Activated CD4-positive, alpha-beta T cell treated with anti-CD3 and anti-CD28 coated beads for 4 hours (primary cell): ENCODE measurements at places on chromosomes 1 and 21.

GRCh38 chr1:162681122-162681436 lies 48.8 kb downstream of the DDR2 start:
- no peak for DNase-seq

DNA sequence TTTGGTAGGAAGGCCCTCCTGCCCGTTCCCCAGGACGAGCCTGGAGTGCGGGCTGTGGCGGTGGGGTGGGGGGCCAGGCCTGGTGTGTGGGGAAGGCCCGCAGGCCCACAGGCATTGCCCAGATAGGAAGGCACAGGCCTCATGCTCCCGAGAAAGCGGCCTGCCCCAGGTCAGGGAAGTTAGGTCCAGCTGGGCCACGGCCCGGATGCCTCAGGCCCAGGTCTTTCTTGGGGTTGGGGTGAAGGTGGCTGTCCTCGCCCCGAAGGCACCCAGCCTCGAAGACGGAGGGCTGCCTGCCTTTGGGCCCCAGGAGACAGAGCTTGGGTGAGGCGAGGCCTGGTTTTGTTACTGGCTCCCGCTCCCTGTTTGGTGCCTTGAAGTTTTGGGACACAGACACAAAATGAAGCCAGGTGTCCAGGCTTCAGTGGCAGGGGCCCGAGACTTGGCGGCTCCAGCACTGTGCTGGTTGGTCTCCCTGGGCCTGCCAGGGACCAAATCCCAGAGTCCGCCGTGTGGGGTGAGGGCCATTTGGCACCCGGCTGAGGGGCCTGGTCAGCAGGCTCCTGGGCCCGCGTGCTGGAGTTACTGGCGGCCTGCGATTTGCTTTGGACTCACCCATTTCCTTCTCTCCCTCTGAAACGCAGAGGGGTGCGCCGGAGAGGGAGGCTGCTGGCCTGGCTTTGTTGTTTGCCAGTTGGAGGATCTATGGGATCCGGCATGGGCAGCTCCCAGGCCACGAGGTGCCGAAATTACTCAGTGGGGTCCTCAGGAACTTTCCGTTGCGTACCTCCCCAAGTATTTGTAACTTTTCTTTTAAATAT lies 2.0 kb downstream of the SKI start:
- no peak for DNase-seq

DNA sequence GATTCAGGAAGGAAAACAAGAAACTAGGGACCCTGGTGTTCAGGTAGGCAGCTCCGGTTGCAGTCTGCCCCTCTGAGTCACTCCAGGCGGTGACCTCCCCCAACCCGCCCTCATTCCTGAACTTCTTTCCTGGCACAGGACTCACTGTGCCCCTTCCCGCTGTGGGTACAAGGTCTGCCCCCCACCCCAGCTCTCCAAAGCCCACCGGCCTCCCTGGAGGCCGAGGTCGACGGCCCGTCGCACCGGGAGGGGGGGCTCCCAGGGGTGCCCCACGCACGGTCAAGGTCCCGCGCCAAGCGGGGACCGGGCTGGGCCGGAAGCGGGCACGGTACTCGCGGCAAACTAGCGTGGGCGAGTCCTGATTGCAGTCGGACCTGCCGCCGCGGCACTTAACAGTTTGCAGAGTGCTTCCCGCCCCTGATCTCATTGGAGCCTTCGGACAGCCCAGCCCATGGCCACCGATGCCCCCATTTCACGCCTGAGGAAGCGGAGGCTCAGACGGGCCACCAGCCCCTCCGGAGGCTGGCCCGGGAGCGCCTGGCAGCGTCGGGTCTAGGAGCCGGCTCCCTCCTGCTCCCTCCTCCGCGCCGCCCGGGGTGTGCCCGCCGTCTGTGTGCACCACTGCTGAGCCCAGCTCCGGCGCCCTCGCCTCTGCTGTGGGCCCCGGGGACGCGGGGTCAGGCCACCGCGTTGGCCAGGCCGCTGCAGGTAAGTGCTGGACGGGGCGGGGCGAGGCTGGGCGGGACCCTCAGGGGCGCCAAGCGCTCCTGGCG lies at the start of gene GJB3:
GJB3 (plus strand) TSS at position 144 of the 773 bp plus-strand sequence. CDS start 3,549 bp downstream, outside the sequence.
- DNase-seq: no peak

- no peak for DNase-seq
Observed at GRCh38 chr1:108036796-108037562, 72.0 kb upstream of the VAV3 start.

- no peak for DNase-seq
Observed at GRCh38 chr1:67323087-67323486, 15.4 kb downstream of the IL12RB2 start.

- no peak for DNase-seq
Observed at GRCh38 chr1:145846201-145846612, 777 bp downstream of the NUDT17 start.

DNA sequence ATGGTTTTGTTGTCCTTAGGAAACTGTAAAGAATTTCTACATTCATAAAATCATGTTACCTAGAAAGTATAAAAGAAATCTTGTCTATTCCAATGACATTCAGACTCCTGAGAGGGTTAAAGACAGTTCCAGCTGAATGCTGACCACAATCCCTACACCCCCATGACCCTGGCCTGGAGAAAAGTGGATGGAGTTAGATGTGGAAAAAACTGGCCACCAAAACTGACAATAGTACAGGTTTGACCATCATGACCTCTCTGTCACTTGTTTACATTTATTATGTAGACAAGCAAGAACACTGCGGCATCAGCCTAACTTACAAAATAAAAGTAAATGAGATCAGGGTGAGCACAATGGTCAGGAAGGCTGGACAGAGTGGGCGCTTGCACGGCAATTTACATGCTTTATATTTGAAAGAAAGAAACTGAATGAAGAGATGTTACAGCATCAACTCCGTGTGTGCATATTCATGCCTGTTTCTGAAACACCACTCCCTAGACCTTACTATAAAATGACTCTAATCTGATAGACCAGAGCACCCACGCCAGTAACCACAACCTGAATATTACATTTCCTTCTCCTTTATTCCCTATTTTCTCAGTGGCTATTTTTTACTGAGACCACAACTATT lies 116.0 kb downstream of the ESRRG start:
- DNase-seq: no peak

GRCh38 chr1:1021010-1021919 lies 1.3 kb downstream of the AGRN start:
- no peak for DNase-seq

DNA sequence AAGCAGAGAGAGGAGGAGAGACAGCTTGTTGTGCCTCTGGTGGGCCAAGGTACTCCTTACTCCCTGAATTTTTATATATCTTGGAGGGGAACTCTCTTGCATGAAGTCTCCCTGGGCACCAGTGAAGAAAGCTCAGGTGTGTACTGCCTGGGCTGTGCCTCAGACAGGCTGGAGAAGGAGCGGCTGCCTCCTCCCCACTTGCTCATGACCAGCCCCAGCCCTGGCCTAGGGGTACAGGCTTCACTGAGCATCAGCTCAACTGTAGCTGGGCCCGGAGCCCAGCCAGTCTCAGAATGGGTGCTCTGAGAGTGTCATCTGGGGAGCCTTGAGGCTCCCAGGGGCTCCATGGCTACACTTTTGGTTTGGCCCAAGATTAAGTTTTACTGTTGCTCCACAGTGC lies 44.8 kb upstream of the TENT5C start:
- DNase-seq: no peak

GRCh38 chr1:58739856-58740466 lies 40.1 kb upstream of the MYSM1 start:
- DNase-seq: no peak

DNA sequence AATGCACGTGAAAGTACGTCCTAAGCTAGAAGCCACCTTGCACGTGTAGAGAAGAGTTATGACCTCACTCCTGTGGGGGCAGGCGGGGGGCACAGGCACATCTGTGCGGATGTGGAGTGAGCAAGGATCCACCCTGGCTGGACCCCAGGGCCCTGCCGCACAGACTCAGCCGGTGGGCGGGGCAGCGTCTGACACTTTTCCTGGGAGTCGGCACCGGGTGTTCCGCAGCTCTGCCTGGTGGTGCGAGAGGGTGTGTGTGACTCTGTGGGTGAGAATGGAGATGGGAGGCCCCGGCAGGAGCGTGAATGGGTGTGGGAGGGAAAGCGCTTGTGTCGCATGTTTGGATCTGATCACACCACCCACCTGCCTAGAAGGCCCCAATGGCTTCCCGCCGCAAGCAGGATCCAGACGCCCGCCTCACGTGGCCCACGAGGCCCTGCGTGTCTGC lies 29.5 kb downstream of the RAP1GAP start:
- no peak for DNase-seq

DNA sequence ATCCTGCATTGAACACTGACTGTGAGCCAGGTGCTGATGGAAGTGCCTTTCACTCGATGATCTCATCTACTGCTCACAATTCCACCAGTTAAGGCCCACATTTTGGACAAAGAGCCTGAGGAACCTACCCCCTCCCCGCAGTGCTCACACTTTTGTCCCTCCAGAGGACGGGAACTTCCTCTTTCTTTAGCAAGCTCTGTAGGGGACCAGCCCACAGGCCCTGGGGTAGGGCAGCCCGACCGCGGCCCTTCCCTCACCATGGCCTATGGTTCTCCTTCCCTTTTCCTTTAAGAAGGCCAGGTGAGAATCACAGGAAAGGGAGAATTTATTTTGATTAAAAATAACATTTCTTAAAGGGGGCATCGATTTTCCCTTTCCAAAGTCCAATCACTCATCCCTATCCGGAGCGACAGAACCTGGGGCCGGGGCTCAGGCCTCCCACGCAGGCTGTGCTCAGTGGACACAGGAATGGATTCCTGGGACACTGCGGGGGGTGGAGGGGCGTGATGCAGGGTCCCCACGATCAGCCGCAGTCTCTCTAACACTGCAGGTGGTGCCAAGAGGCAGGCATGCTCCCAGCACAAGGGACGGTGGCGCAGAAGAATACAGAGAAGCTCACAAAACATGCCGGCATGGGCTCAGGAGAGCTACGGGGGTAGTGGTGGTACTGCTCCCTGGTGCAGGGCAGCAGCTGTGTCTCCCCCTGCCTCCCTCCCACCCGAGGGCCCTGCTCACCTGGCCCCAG lies 8.9 kb upstream of the KCNE1 start:
- DNase-seq: no peak

- no peak for DNase-seq
Observed at GRCh38 chr1:201649761-201650622, 111.1 kb downstream of the NAV1 start.

GRCh38 chr1:94591823-94592570 lies 50.4 kb upstream of the F3 start:
- DNase-seq: no peak

DNA sequence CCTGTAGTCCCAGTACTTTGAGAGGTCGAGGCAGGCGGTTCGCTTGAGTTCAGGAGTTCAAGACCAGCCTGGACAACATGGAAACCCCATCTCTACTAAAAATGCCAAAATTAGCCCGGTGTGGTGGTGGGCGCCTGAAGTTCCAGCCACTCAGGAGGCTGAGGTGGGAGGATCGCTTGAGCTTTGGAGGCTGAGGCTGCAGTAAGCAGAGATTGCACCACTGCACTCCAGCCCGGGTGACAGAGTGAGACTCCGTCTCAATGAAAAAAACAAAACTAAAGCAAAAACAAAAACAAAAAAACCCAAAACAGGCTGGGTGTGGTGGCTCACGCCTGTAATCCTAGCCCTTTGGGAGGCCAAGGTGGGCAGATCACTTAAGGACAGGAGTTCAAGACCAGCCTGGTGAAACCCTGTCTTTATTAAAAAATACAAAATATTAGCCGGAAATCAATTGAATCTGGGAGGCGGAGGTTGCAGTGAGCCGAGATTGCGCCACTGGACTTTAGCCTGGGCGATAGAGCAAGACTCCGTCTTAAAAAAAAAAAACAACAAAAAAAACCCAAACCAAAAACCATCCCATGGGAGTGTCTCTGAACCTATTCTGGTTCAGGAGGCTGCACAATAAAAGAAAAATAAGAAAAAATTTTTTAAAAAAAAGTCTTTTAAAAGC lies 1.7 kb upstream of the CGN start:
- no peak for DNase-seq

DNA sequence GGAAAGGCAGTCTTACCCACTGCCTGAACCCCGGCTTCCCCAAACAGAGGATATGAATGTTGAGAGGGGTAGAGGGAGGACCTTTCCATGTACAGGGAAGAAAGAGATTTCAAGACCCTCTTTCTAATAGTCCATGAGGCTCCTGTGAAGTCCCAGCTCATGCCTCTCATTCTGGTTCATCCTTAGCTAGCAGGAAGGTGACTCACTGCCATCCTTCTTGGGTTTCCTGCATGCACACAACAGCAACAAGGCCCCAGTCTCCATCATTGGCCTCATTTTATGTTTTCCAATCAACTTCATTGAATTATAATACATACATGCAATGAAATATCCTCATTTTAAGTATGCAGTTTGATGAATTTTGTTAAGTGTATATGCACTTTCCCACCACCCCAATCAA lies 46.2 kb downstream of the SYT2 start:
- no peak for DNase-seq

DNA sequence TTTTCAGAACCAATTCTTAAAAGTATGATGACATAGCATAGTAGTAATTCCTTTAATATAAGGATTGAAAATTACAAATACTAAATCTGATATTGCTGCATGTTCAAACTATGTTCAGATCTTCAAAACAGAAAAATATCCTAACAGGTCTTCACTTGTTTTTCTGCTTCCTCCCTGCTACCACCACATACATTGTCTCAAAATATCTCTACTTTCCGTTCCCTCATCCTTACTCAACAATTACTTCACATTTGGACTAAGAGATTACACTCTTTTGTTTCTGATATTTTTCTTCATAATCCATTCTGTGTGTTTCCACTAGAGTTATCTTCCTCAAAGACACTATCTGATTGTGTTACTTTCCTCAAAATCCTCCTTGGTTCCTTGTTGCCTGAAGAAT lies 125.1 kb downstream of the NEK7 start:
- no peak for DNase-seq

DNA sequence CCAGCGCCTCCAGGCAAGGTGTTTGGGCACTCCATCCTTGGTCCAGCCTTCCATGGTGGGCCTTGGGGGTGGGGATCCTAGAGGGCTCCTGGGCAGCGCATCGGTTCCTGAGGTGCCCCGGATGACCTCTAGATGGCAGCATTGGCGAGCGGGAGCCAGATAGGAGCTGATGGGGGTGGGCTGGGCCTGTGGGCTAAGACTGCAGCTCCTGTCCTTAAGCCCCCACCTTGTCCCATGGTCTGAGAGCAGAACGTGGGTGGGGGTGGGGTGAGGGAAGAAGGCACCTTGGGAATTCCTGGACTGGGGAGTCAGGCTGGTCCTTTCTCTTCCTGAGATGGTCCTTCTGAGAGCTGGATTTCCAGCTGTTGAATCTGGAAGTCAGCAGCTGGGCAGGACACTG lies 93.4 kb upstream of the CSF3R start:
- DNase-seq: peak; percentile 32

DNA sequence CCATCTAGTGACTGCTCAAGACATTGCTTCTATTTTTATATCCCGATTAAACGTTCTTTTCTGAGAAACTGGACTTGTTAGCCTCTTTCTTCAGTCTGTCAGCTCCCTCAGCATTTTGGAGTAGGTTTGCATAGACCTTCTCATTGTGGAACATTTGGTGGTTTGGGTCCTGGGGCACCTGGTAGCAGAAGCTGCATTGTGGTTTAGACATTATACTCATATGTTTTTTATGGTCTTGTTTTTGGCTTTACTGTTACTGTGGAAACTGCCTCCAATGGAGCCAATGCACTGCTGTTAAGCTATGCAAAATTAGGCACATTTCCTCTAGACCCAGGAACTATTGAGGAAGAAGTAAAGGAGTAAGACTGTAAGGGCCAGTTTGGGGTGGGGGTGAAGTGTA lies 36.7 kb upstream of the LRRC8B start:
- no peak for DNase-seq
